Ovary (tissue), 10 donors: ENCODE measurements at places on chromosomes 1 and 21.

DNA sequence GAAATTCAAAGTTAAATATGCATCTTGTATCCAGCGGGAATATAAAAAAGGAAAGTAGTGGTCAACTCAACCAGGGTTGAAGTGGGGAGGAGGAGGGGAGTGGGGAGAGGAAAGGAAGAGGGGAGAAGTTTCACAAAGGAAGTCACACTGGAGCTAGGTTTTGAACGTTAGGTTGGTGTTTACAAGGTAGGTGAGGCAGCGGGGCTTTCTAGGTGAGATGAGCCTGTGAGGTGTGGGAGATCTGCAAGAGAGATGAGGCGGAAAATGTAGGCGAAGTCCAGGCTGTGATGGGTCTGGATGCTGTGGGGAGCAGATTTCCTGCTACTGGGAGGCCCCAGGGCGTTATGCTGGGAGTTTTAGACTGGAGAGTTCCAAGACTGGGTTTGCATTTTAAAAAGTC lies 36.1 kb upstream of the IL20 start:
- DNase-seq, result no peak

DNA sequence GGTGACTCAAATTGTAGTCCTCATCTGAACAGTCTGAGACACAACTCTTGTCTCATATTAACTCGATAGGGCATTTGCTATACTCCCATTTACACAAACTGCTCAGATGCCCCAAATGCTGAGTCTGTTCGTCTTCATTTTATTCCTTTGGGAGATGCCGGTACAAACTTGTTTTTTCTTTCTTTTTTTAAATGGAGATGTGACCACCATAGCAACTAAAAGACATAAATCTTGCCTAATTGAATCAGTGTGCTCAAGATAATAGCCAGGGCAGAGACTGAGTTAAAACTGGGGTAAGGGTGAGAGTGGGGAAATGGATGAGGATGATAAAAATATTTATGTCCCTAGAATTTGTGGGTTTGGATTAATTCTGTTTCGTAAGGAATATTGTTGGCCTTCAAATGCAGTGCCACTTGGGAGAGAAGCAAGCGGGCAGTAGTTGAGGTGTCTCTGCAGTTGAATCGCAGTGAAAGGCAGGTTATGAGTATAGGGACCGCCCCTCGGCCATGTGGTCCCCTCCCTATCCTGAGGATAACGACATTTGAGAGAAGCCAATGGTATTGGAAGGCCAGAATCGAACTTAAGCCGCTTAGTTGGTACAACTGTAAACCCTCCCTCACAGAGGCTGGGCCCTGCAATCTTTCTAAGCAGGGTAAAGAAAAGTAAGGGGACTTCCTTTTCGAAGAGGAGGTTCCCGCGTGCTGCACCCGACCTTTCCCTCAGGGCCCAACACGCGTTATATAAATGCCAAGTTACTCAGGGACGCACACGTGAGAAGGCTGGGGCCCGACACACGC lies 859 bp upstream of the LRRC8B start:
- no peak for DNase-seq

- no peak for DNase-seq
These were observed 1.6 kb upstream of the ADARB1 start for GRCh38 chr21:45072738-45073300.

- DNase-seq, result no peak
These were observed 487.7 kb downstream of the TTLL7 start for GRCh38 chr1:83511146-83511726.

- no peak for DNase-seq
These were observed 4.9 kb downstream of the PRKAB2 start for GRCh38 chr1:147167365-147167764.

- DNase-seq, result no peak
These were observed 316.5 kb downstream of the DISC1 start for GRCh38 chr1:231943084-231943483.

DNA sequence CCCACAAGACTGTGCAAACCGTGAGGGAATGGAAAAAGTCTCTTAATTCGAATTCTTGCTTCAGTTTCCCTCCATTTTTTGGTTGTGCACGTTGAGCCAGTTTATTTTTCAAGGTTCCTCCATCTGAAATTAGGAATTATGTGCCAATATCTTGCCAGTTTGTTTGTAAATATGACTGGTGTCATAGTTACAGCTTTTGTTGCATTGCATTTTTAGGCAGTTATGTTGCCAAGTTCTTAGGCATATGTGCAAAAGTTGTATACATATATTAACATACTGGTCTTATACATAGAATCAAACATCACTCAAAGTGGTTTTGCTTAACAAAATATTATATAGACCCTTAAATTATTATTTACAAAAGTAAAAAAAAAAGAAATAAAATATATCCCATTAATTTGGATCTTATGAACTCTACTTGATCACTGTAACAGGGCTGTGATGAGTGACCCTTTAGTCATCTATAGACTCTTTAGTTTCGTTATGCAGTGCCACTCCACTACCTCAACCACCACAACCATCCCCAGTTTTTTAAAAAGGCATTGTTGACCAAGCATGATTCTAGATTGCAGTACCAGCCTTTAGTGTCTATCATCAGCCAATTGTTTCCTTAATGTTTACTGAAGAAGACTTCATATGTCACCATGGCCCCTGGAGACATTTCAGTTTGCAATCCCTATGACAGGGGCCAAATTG lies 20.9 kb upstream of the DYNLT5 start:
- no peak for DNase-seq
